Stimulated activated CD4-positive, alpha-beta T cell treated with anti-CD3 and anti-CD28 coated beads, Interleukin-1b, Interleukin-23, amount 100 ng/mL, for 1 hour (primary cell): ENCODE measurements at places on chromosomes 6 and 20.

- no peak for DNase-seq
Measured at GRCh38 chr6:30963641-30964040, 19.9 kb upstream of the MUC21 start.

- DNase-seq: no peak
Measured at GRCh38 chr6:154403788-154404187, 47.2 kb upstream of the IPCEF1 start.

GRCh38 chr20:32462900-32463641 is 104.9 kb downstream of the ASXL1 start:
- no peak for DNase-seq

DNA sequence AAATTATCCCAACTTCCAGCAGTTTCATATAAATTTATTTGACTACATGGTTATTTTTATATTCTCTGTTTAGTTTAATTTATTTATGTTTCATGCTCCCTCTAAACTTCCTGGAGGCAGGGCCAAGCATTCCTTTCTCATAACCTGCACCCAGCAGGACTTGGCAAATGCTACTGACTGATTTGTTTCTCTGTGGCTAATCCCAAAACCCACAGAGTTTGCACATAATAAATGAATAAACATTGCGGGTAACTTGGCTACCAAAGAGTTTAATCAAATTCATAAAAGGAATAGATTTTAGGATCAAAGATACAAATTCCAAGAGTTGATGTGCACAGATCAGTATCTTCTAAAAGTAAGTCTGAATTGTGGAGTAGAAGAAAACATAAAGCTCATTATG is 239.5 kb downstream of the SLC35F1 start:
- no peak for DNase-seq

DNA sequence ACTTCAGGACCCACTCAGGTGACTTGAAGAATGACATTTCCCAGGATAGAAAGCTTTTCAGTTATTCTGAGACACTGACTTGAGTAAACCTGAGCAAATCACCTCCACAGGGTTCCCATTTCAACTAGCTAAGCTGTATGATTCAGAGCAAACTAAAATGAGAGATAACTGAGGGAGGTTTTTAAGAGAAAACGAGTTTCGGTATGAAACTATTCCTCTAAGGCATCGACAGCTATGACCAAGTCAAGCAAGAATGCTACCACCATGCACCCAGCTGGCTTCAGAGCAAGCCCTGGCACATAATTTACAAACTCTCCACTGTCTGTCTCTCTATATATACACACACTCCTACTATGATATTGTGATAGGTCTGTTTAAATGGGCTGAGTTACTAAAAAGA is 75.4 kb downstream of the PERP start:
- DNase-seq: no peak
